ENCODE measurements at places on chromosomes 12 and 14.

DNA sequence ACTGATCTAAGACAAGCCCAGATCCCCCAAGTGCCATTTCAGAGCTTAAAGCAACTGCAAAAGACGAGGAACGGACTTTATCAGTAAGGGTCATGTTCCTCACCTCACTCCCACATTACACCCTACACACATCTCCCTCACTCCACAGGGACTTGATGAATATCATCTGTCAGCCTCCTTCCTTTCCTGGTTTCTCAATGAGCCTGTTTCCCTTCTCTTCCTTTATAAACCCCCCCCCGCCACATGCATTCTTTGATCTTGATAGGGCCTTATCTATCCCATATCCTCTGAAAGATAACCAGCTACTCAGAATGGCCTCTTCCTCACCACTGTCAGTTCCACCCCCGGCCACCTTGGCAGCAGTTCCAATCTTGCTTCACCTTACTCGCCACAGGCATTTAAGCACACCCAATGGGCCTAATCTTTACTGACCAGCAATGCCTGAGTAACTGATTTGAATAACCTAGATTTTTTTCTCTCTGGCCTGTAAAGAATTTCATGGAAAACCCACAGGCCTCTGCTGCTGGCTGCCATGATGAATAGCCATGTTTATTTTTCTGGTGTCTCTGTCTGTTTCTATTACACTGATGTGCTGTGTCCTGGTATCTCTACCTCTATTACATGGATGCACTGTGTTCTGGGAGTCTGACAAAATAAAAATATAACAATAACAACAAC is 138.7 kb downstream of the PHLDA1 start:
- no peak for DNase-seq

- no peak for DNase-seq
These were observed 373.1 kb downstream of the SOX5 start for GRCh38 chr12:23576372-23576771.

GRCh38 chr12:4809013-4809448 is 88.8 kb downstream of the GALNT8 start:
- no peak for DNase-seq

- no peak for DNase-seq
These were observed 1322.3 kb upstream of the TMEM132C start for GRCh38 chr12:126944684-126945083.

DNA sequence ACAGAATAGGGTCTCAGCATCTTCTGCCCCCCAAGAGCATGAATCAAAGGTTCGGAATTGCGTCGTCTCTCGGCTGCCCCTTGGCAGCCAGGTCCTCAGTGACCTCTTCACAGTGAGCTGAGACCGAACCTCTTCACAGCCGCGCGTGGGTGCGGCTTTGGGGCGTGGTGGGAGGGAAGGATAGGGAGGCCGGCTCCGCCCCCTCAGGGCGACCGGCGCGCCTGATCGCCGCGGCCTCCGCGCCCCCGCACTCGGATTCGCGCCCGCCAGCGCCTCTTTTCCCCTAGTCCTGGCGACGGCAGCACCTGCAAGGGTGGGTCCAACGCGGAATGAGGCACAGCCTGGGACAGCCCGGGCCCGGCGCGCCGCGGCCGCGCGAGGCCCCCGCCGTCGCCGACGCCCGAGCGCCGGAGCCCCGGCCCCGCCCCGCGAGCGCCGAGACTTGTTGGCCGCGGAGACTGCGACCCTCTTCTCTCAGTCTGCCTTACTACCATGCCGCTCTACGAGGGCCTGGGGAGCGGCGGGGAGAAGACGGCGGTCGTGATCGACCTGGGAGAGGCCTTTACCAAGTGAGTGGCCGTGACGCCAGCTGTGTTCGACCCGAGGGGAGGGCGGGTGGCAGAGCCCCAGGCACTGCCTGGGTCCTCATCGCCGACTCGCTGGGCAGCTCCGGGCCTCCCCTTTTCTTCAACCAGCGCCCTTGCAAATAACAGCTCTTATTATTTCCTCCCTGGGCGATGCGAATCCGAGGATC is at the start of gene ACTR10:
TSS of gene ACTR10 (plus strand) at position 424 of the 754 bp plus-strand sequence. CDS start at position 493, 69 bp downstream.
- DNase-seq, result peak; percentile 87

DNA sequence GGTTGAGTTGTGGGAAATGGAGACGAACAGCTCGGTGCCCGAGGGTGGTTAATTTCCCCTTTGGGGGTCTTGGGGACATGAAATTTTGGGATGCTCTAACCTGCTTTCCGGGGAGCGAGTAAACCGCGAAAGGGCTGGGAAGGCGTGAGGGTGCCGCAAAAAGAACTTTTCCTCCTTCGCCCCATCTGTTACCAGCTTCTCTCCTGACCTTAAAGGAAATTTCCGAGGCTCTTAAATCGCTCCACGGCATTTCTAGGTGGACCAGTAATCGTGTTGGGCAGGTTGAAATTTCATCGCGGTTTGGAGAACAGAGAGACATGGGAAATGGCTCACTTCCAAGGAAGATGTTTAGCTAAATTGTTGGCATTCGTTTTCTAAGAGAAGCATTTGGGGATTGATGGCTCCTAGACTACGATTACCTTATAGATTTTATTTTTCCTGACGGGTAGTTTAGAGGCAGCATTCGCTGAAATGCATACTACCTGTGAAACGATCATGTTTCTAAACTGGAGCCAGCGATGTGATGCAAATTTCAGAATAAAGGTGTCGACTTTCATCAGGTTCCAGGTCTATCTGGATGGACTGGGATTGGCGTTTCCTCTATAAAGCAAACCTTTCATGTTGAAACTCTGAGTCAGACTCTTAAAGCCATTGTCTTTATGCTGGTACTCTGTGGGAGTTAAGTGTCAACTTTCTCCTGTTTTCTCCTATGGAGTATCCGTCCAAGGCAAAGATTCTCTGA is 414.5 kb downstream of the PCNX1 start:
- DNase-seq, result peak; percentile 11

GRCh38 chr14:93734086-93734822 is 54.0 kb downstream of the PRIMA1 start:
- no peak for DNase-seq

GRCh38 chr14:104007121-104007520 is 64.8 kb upstream of the RD3L start:
- no peak for DNase-seq

- DNase-seq, result no peak
These were observed 17.2 kb upstream of the KRT83 start for GRCh38 chr12:52338241-52338960.

DNA sequence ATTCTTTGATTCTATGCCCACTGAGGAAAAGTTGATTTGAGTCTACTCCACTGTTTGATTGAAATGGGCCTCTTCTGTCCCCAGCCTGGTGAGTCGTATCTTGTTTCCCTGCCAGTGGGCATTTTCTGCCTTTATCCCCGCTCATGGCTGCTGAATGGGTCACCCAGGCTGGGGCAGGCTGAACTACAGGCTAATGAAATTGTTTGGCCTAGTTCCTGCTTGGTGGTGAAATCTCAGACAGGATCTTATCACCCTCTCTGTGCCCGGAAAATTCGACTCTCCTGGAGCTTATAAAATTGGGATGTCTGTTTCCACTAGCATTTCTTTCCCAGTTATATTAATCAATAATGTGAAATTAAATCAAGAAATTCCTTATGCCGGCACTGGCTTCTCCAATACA is 65.0 kb downstream of the CHST11 start:
- no peak for DNase-seq

DNA sequence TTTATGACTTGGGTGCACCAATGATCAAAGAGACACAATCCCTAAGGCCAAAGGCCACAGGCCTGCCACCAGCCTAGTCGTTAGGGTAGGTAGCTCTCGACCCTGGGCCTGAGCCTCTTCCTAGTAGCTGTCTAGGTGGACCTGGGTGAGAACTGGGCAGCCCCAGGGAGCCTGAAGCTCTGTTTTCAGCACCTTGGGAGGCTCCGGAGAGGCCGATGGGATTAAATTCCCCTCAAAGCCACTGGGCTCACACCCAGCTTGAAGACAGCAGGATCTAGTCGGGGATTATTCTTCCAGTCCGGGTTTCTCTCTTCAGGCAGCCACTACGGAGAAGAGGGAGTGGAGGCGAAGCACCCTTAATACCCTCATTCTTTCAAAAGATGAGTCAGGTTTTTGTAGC is 79.8 kb downstream of the TMEM260 start:
- no peak for DNase-seq

DNA sequence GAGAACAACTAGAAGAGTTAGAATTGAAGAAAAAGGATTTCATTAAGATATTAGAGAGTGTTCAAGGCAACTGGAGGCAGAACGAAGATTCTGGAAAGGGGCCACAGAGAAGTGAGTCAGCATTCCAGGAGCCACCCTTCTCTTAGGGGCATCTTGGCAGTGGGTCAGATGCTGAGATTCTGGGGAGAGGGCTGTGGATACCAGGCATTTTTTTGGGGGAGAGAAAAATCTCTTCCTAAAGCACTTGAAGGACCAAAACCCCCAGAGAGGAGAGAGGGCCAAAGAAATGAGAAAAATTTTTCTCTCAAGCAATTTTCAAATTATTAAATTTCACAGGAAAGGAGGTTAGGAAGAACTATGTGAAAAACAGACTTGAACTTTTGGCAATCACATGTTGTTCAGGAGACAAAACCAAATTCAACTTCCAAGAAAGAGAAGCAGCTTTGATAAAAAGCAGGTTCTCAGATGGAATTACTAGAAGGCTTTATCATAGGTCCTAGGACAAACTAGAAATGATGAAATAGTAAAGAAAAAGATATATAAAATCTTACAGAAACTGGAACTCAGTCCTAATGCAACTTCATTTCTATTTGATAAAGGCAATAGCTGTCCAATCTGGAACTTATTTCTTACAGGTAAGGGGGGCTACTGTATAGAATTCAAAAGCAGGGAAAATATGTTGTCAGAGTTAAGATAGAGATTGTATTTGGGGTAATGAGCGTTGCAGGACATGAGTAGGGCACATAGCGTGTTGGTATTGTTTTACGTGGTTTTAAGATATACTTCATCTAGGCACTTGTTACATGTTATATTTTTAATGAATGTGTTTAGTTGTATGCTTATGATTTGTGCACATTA is 1.1 kb upstream of the CLEC2D start:
- no peak for DNase-seq

DNA sequence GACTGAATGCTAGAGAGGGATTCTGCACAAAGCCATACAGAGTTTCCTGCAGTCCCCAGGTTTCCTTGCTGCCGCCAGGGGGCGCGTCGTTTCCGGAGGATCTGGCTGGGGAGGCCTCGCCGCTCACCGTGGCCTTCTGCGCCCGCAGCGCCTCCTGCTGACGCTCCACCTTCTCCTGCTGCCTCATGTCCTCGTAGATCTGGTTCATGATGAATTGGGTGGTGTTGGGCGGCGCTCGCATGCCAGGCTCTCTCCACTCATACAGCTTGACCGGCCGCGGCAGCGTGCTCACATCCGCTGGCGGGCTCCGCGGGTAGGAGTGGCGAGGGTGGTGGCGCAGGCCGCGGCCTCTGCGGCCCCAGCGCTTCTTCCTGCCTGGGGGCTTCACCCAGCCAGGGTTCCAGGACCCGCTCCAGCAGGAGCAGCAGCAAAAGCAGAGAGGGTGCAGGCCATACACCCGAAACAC is 987 bp downstream of the CCER1 start:
- no peak for DNase-seq

GRCh38 chr12:88549929-88550328 is 30.3 kb downstream of the KITLG start:
- no peak for DNase-seq
